ENCODE measurements at places on chromosomes 7 and 10. TPM values are rescaled to one million over a fixed set of nuclear protein-coding genes. Genes with fewer than 3 reads are reported as not detected.

TLL2 gene
- total RNA-seq, result 0.17 TPM

DNA sequence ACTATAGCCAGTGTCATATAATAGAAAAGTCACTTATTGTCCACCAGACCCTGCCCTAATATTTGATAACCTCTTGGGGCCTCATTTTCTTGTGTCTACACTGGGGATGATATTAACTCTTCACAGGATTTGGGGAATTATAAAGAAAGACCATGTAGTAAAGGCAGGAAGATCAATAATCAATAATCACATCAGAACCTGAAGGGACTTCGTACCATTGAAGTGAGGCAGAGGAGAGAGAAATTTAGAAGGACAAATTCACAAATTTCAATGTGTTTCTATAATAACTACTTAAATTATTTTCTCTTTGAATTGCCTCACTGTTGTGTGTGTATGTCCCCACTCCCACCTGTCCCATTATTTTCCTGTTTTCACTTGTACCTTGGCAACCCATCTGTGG lies 10.7 kb upstream of the SGMS1 start:
- H3K27ac ChIP-seq, result no peak overlapping the region
- H3K36me3 ChIP-seq, result no peaks in the 10 kb centered on the region
- no peak overlapping the region for H3K4me3 ChIP-seq
- no peak for DNase-seq

GRCh38 chr7:128398841-128399135 lies 11.0 kb downstream of the IMPDH1 start:
- H3K27ac ChIP-seq, result no peak overlapping the region
- H3K27me3 ChIP-seq, result no peaks in the 10 kb centered on the region
- H3K4me3 ChIP-seq, result no peak overlapping the region
- no peaks in the 10 kb centered on the region for H3K4me1 ChIP-seq
- no peak for DNase-seq

GRCh38 chr7:87411186-87411585 lies 64.3 kb downstream of the ABCB4 start:
- H3K4me3 ChIP-seq, result no peak overlapping the region
- no peaks in the 10 kb centered on the region for H3K36me3 ChIP-seq
- H3K4me1 ChIP-seq, result peaks cover 6% of the 10 kb centered on the region
- DNase-seq, result no peak
- H3K27ac ChIP-seq, result no peak overlapping the region

- H3K27me3 ChIP-seq, result no peaks in the 10 kb centered on the region
- no peaks in the 10 kb centered on the region for H3K4me1 ChIP-seq
- no peak overlapping the region for H3K27ac ChIP-seq
- no peak overlapping the region for H3K4me3 ChIP-seq
These were observed 154.5 kb downstream of the WDR37 start for GRCh38 chr10:1210667-1211066.

- H3K27me3 ChIP-seq, result no peaks in the 10 kb centered on the region
- H3K4me3 ChIP-seq, result no peak overlapping the region
- H3K4me1 ChIP-seq, result no peaks in the 10 kb centered on the region
- H3K27ac ChIP-seq, result no peak overlapping the region
These were observed 36.5 kb downstream of the ETV1 start for GRCh38 chr7:13952921-13953320.

- H3K4me3 ChIP-seq, result no peak overlapping the region
- H3K27me3 ChIP-seq, result no peaks in the 10 kb centered on the region
- peaks cover 5% of the 10 kb centered on the region for H3K36me3 ChIP-seq
- no peaks in the 10 kb centered on the region for H3K4me1 ChIP-seq
- no peak for DNase-seq
These were observed 51.7 kb downstream of the BZW2 start for GRCh38 chr7:16697507-16698199.

DNA sequence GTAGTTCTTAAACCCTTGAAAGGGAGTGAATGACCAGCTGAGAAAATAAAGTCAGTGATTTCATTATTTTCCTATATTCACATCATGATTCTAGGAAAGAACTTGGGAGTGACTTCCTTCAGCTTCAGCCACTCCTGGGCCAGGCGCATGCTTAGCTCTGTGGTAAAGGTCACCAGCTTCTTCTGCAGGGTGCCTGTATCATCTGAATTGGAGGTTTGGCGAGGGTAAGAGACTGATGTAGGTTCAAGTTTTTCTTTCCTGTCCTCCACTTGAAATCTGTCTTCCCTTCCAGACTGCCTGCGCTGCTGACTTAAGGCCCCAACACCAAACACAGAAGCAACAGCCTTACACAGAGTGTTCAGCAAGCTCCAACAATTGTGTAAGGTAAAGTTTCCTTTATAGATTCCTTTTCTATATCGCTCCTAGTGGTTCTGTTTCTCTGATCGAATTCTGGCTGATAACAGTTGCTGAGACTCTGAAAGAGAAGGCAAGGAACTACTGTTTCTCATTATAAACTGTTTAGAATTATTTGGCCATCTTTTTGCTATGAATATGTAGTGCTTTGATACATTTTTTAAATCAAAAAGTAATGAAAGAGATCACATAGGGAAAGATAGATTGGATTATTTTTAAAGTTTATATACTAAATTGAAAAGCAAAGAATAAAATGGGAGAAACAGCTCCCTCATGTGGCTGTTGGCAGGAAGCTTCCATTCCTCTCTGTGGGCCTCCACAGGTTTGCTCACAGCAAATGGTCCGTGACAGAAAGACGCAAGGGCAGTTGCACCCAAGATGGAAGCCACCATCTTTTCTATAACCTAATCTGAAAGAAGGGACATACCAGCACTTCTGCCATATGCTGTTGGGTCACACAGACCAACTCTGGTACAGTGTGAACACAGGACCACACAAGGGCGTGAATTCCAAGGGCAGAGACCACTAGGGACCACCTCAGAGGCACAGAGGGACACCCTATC lies 14.0 kb downstream of the GATAD1 start:
- H3K27ac ChIP-seq, result no peak overlapping the region
- peaks cover 2% of the 10 kb centered on the region for H3K36me3 ChIP-seq
- no peaks in the 10 kb centered on the region for H3K4me1 ChIP-seq

FGL2 gene
- total RNA-seq, result 97.6 TPM

GRCh38 chr10:69413221-69413865 lies 3.4 kb downstream of the TACR2 start:
- H3K27ac ChIP-seq, result no peak overlapping the region
- H3K4me3 ChIP-seq, result no peak overlapping the region
- DNase-seq, result peak; percentile 79
- no peaks in the 10 kb centered on the region for H3K4me1 ChIP-seq

- no peaks in the 10 kb centered on the region for H3K27me3 ChIP-seq
- H3K36me3 ChIP-seq, result no peaks in the 10 kb centered on the region
- DNase-seq, result no peak
- H3K4me3 ChIP-seq, result no peak overlapping the region
- no peak overlapping the region for H3K27ac ChIP-seq
These were observed 93.3 kb upstream of the RET start for GRCh38 chr10:42983591-42983990.

DNA sequence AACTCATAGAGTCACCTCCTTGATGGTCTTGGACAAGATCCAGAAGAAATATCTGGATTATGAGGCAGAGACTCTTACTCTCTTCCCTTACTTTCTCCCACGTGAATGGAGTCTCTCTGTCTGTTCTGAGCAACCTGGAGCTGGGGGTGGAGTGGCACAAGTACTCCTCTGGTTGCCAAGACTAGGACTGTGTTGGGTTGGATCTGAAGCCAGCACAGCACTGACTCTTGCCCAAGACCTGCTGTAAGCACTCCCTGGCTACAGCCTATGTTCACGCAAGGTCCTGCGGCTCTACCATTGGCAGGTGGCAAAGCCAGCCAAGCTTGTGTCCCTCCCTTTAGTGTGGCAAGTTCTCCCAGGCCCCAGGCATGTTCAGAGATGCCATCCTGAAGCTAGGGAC lies 488.2 kb upstream of the NRG3 start:
- no peak overlapping the region for H3K4me3 ChIP-seq
- no peaks in the 10 kb centered on the region for H3K27me3 ChIP-seq
- no peak overlapping the region for H3K27ac ChIP-seq
- no peaks in the 10 kb centered on the region for H3K36me3 ChIP-seq

CTAGE8 gene
- total RNA-seq, result 0.83 TPM

DNA sequence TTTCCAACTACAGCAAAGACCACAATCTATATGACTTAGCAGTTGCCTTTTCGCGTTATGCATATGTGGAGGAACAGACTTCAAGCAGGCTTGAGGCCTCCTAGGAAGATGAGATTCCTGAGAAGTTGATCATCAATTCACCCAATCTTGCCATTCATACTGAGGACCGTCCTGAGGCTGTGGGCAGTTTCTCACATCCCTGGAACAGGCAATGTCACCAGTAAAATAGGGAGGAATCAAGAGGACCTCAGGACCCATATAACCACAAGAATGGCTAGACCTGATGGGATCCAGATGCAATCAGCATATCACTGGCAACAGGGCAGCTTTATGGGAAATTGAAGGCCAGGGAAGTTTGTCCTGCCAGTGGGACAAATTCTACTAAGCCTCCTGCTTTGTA lies 17.3 kb downstream of the KDM7A start:
- H3K4me3 ChIP-seq, result no peak overlapping the region
- peak; percentile 56 for DNase-seq
- no peak overlapping the region for H3K27ac ChIP-seq
- no peaks in the 10 kb centered on the region for H3K27me3 ChIP-seq

FFAR4 gene
- total RNA-seq, result not detected

SLC13A1 gene
- not detected for total RNA-seq

DNA sequence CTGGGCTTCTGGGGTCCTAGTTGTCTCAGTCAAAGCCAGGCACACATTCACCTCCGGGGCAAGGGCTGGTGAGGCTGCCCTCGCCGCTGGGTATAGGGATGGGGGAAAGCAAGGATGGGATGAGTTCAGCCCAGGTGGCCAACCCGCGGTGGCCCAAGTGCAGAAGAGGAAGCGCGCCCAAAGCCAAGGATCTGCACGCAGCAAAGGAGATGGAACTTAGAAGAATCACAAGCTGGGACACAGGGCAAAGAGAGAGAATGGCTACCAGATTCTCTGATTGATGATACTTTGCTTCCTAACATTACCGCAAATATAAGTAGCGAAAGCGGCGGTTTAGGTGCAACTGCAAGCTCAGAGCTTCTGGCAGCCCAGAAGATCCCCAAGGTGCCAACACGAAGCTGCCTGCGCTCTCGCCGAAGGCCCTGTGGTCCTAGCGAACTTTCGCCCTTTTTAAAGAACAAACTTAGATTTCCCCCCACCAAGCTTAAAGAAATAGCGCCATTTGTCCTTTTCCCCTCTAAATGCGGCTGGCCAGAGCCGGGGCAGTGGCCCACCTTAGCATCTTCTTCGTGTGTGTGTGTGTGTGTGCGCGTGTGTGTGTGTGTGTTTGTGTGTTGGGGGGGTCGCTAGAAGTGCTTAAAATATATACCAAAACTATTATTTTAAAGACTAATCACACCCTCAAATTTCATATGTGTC lies 927 bp upstream of the MKX start:
- peak overlapping the region; percentile 38 for H3K4me3 ChIP-seq
- DNase-seq, result no peak
- no peaks in the 10 kb centered on the region for H3K36me3 ChIP-seq

GRCh38 chr10:6195846-6196245 lies 6.9 kb upstream of the PFKFB3 start:
- H3K36me3 ChIP-seq, result no peaks in the 10 kb centered on the region
- H3K27me3 ChIP-seq, result no peaks in the 10 kb centered on the region
- no peak overlapping the region for H3K27ac ChIP-seq
- H3K4me3 ChIP-seq, result no peak overlapping the region

APBB1IP gene
- total RNA-seq, result 3.1 TPM

DNA sequence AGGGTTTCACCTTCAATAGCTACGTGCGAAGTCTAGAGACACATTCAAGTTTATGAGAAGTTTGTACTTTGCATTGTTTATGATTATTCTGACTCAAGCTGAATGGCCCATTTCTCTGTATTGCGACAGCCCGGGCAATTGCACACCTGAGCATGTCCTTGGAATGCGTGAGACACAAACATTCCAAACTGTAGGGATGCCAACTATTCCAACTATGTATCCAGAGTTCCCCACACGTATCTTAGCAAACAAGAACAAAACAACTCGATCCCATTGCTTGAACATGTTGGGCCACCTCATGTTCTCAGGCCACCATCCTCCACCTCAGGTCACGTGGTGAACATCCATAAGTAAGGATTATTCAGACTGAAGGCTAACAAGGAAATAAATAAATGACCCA lies 51.4 kb upstream of the EGFR start:
- no peak overlapping the region for H3K27ac ChIP-seq
- DNase-seq, result peak; percentile 48
- no peak overlapping the region for H3K4me3 ChIP-seq
- H3K4me1 ChIP-seq, result no peaks in the 10 kb centered on the region

DNA sequence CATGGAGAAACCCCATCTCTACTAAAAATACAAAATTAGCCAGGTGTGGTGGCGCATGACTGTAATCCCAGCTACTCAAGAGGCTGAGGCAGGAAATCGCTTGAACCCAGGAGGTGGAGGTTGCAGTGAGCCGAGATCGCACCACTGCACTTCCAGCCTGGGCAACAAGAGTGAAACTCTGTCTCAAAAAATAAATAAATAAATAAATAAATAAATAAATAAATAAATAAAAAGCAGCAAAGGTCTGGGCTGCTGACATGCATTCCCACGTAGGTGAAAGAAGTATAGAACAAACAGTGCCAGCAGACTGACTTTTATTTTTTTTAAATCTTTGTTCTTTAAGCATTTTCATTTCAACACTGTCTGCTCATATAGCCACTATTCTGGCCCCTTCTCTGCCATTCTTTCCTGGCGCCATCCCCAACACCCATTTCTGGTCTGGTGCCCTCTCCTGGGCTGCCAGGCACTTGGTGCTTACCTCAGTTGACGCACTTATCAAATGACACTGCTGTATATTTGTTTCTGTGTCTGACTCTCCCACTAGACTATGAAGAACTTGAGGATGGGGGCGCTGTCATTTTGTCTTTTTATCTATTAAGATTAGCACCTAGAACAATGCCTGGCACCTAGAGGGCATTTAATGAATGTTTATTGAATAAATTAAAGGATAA lies 15.6 kb downstream of the FAM107B start:
- no peaks in the 10 kb centered on the region for H3K27me3 ChIP-seq
- no peak overlapping the region for H3K27ac ChIP-seq
- H3K36me3 ChIP-seq, result no peaks in the 10 kb centered on the region

DNA sequence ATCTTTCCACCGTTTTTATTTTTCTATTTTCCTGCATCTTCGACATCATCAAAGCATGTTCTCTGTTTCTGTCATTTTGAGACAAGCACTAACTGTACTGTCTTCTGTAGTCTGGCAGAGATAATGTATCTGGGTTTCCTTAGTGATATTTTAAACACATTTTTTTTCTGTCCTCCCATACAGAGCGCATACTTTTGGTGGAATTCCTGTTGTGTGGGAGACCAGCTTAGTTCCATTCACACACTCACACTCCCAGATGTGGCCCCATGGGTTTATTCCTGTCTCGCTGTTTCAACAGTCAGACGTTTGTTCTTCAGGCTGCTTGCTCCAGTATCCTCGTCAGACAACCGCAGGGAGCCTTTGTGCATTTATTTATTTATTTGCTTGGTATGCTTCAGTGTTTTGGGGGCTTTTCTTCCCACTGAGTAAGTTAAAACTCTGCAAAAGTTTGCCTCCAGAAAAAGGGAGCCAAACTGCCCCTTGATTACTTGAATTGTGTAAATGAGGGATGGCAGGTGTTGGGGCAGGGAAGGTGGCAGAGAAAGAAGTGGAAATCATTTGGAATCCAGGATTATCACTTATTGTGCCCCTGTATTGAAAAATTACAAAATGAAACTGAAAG lies 456.8 kb upstream of the KLF6 start:
- DNase-seq, result peak; percentile 100
- no peaks in the 10 kb centered on the region for H3K27me3 ChIP-seq
- H3K4me1 ChIP-seq, result peaks cover 18% of the 10 kb centered on the region
- no peaks in the 10 kb centered on the region for H3K36me3 ChIP-seq
- H3K27ac ChIP-seq, result peak overlapping the region; percentile 97

ATRNL1 gene
- total RNA-seq, result 0.33 TPM

LRRD1 gene
- 0.17 TPM for total RNA-seq

HMX2 gene
- total RNA-seq, result not detected

All from fibroblast of lung (primary cell).